ENCODE measurements at places on chromosomes 1 and 21.

- DNase-seq, result no peak
These were observed 157.6 kb downstream of the VAV3 start for GRCh38 chr1:107807405-107807804.

- DNase-seq, result no peak
These were observed 62.5 kb downstream of the ASH1L start for GRCh38 chr1:155499953-155500639.

- DNase-seq, result no peak
These were observed 16.4 kb upstream of the ATP1A4 start for GRCh38 chr1:160134791-160135572.

- DNase-seq, result no peak
These were observed 10.6 kb downstream of the TRIT1 start for GRCh38 chr1:39872698-39873097.

GRCh38 chr1:174197088-174197487 lies 37.8 kb downstream of the RABGAP1L start:
- no peak for DNase-seq

DNA sequence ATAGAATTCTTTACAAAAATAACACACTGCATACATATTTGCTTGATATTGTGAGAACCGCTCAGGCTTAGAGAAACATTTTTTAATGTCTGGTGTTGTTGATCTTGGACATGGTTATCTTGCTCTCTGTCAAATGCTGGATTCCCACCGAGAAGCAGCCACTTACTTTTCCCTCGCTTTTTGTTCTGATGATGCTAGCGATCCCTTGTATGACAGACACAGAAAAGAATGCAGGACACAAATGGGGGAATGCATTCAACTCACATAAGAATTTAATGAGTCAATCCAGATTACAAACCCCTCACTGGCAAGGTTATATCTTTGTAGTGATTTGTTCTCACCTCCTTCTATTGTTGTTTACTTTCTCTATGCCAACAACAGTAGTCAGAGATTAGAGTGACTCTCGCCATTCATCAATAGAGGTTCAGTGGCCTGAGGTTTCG lies 76.8 kb upstream of the AKT3 start:
- no peak for DNase-seq

DNA sequence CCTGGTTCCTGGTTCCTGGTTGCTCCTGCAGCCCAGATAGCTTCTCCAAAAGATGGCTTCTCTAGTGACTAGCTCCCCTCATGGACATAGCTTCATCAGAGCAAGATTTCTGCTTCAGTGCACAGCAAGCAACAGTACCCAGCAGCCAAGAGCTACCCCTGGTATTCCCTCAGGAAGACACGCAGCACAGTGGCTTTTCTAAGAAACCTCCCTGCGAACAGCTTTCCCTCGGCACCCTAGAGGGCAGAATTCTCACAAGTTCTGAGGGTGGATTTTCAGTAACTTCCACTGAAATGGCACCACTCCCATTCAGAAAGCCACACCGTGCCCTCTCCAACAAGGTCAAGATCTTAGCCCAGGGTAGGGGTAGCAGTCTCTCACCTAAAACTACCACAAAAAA lies 128.2 kb downstream of the EIF4G3 start:
- DNase-seq, result no peak

DNA sequence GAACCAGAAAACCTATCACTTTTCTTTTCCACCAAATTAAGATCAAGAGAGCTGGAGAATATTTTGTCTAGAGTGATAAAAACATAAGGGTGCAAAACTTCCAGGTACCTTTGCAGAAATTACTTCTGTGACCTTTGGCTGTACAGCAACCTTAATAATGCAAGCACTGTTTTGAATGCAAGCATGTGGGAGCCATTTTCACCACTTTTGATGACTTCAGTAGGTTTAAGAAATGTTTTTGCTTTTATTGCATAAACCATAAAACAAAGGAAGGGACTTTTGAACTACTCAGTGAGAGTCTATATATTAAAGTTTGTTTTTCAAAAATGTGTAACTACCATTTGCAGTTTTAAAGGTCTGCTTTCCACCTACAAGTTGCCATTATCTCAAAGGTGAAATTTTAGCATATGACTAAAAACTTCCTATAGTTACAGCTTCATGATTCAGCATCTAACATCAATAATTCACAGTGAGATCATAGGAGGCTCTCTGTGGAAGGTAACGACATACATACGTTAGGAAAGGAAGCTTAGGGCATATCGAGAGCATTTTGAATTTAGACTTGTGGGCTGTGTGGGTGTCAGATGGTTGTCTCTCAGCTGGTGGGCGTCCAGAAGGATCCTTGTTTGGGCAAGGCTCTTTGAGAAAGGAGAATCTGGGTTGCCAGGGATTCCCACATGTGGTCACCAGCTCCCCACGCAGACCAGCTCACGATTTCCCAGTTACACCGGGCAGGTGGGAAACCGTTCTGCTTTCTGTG lies 1.1 kb upstream of the GADD45A start:
- no peak for DNase-seq

- DNase-seq, result no peak
These were observed 94.4 kb upstream of the TNFSF4 start for GRCh38 chr1:173301507-173301906.

DNA sequence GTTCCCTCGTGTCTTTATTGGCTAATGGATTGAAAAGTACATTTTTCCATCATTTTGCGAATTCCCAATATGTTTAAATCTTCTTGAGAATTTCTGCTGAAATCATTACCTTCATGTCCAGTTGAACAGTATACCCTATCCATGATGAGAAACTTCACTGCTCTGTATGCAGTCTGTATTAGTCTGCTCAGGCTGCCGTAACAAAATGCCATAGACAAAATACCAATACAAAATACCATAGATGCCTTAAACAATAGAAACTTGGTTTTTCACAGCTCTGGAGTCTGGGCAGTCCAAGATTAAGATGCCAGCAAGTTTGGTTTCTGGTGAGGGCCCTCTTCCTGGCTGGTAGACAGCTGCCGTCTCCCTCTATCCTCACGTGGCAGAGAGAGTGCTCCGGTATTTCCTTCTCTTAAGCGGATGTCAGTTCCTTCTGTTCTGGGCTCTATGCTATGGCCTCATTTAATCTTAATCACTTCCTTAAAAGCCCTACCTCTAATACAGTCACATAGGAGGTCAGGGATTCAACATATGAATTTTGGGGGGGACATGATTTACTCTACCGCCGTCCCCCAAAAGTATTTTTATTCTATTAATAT lies 27.0 kb downstream of the CXADR start:
- DNase-seq, result no peak

- no peak for DNase-seq
These were observed 2.0 kb downstream of the FCRL6 start for GRCh38 chr1:159803956-159804689.

- DNase-seq, result no peak
These were observed 12.1 kb upstream of the C8B start for GRCh38 chr1:56977910-56978309.

GRCh38 chr21:42218836-42219605 lies at the start of gene ABCG1:
TSS of gene ABCG1 (plus strand) at chr21:42219140. CDS start at chr21:42219263, 123 bp downstream.
- no peak for DNase-seq

DNA sequence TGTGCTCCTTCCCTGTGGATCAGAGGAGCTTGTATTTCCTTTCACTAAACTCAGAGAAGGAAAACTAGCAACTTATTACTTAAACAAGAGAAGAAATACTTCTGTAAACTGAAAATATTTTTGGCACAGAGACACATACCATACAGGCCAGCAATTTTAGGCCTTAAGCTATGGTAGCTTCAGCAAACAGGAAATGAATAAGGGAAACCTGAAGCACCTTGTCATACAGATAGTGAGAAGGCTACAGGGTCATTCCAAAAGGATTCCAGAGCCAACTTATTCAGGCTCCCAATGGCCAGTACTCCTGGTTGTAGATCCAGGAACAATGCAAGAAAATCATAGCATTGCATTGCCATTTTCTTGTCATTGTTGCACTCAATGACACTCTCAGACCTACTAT lies 9.1 kb upstream of the KYAT3 start:
- DNase-seq, result no peak

DNA sequence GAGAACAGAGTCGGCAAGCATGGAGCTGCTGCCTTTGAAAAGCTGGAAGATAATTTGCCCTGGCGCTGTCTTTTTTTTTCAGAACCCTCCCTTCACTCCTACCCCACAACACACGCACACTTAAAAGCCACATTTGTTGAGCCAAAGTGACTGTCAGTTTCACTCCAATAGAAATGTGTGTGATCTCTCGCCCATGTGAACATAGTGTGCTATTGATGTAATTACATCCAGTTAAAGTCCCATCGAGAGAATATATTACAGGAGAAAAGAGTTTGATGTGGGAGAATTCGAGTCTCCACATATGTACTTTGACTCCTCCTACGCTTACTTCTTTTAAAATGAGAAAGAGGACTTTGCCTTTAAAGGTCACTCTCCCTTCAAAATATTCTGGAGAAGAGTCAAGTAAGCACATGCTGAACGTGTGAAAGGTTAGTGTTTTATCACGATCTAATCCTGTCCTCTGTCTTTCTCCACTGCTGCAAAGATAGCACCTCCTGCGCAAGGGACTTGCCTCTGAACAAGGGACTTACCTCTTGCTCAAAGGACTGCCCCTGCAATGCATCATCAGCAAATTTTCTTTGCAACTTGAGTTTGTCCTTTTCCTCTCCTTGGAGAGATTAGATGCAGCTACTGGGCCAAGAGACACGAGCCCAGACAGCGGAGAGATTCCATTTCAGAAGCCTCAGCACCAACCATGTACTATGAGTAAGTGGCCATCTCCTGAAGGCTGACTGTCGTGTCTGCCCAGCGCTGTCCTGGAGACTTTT lies 613.9 kb downstream of the PTPRU start:
- no peak for DNase-seq

GRCh38 chr1:171802207-171802606 lies 20.7 kb downstream of the METTL13 start:
- DNase-seq, result no peak

- DNase-seq, result no peak
These were observed 16.5 kb upstream of the MPZL1 start for GRCh38 chr1:167705250-167705649.

- no peak for DNase-seq
These were observed 35.3 kb downstream of the ELF3 start for GRCh38 chr1:202045705-202046104.

DNA sequence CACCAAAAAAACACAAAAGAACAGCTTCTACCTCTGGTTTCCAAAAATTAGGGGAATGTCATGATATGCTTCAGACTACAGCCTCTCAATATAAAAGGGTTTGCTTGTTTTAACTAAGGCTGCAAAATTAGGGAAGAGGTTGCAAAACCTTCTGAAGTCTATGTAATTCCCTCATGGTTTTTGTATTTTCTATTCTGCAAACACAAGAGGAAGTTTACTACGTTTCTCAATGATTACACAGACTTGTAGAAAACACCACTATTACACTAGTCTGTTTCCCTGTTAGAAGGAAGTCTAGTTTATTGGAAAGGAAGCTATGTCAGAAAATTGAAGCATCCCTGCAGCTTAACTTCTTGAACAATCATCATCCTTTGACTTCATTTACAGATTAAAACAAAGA lies 229.7 kb upstream of the FMN2 start:
- DNase-seq, result no peak

DNA sequence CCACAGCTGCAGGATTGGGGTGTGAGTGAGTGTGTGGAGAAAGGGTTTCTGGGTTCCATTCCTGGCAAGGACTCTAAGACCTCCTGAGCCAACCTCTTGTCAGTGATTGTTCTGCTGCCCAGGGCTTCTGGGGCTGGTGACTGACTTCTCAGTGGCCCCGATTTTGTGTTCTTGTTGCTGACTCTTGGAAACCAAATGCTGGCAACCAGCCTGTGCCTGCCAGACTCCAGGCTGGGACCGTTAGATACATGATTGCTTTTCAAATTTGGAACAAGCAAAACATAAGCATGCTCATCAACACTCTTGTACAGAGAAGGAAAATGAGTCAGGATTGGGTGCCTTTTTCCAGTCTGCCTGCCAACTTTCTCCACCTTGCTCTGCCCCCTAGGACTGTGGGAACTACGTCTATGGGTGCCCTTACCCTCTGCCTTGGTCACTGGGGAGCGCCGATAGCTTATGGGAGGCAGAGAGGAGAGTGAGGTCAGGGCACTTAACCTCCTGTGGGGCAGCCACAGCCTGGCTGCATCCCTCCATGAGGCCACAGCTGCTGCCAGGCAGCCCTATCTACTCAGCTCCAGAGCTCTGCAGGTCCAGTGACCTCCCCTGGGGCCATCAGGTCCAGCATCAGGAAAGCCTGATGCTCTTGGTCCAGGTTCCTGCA lies 39.3 kb upstream of the EPS8L3 start:
- no peak for DNase-seq

DNA sequence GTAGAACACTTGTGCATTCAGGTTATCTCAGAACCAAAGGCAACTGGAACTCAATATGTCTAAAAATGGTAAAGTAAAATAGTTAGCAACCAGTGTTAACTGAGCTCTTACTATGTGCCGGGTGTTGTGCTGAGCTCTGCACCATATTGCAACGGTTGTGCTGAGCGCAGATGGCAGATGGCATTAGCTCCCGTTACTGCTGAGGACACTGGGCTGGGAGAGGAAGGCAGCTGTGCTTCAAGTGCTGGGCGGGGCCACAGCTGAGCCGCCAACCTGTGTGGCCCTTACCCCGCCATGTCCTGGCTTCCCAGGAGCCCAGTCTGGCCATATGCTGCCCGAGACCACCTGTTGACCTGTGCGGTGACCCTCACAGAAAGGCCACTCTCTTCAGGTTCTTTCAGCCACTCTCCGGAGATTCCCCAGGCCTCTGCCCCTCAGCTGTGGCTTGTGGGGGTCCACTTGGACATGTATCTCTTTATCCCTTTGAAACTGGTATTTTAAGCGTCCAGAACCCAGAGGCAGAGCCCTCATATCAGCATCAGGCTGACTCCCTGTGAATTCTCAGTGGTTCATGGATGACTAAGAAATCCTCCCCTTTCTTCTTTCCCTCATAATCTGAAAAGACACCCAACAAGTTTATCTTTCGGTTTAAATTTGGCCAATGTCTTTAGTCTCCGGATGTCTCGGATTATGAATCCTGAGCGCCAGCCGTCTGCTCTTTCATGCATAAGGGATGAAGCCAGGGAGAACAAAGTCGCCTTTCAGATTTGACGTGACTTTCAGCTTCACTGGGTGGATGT lies 26.4 kb downstream of the LDLRAP1 start:
- DNase-seq, result no peak

DNA sequence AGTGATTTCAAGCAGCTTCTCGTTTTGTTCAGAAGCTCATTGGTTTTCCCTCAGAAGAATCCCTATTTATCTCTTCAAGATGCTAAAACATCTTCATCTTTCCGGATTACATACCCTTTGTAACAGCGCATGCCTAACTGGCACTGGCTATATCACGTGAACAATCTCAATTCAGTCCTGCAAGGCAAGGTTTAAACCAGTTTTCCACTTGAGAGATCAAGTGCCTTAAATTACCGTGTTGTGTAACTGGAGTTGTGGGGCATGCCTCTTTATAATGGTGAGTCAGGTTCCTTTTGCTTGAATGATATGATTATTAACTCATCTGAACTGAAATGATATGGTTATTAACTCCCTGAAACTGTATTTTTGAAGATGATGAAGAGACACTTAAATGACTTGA lies 11.0 kb upstream of the ZFP69B start:
- DNase-seq, result no peak
